ENCODE measurements at places on chromosomes 5 and 9.

DNA sequence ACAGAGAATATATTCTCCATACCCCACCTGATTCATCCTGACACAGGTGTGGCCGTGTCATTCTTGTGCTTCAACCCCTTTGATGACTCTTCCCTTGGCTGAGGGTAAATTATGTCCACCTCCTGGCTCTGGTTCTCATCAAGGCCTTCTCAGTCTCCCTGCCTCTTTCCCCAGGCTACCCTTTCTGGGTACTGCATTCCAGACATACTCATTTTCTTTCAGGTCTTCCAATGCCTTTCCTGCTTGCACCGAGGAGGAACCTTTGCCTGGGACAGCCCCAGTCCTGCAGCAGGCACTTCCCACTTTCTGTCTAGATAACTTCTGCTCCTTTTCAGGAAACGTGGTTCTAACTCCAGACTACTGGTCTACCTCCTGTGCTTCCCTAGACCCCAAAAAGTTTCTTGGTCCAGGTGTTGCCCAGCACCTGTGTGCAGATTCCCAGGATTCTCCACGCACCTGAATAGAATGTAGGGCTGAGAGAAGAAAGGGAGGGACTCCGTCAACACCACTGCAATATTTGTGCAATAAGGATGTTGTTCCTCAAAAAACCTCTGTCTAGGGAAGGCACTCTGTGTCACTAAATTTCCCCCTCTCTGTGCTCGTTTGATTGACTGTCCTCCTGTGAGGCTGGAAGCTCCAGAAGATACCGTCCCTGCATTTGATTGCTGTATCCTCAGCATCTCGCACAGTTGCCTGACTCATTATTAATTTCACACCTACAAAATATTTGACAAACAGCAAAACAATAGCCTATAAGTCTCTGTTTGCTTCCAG is 255.4 kb upstream of the NFIL3 start:
- no peak for DNase-seq

- DNase-seq, result no peak
Measured at GRCh38 chr5:159947708-159948358, 31.6 kb downstream of the ADRA1B start.

DNA sequence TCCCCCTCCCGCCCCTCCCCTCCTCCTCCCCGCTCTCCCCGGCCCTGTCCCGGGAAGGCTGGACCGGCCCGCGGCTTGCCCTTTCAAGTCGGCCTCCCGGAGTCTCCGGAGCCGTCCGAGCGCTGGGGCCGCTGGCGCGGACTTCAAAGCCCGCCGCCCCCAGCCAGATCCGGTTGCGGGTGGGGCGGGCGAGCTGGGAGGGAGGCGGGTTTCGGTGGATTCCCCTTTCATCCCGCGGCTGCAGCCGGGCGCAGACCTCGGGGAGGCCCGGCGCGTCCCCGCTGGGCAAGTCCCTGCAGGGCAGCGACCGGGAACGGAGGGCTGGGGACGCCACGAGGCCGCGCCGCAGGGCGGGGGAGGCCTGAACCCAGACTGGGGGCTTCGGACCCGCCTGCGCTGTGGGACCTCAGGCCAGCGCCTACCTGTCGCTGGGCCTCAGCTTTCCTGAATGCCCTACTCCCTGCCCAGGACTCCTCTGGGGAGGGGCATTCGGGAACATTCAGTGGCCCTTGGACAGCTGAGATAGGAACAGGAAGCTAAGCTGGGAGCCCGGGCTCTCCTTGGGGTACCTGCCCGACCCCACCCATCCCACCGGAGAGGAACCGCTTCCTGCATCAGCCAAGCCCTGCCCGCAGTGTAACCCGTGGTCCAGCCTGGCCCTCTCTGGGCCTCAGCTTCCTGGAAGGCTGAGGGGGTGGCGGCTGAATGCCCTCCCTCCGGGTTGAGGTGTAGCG is 23.4 kb downstream of the C9orf50 start:
- no peak for DNase-seq

DNA sequence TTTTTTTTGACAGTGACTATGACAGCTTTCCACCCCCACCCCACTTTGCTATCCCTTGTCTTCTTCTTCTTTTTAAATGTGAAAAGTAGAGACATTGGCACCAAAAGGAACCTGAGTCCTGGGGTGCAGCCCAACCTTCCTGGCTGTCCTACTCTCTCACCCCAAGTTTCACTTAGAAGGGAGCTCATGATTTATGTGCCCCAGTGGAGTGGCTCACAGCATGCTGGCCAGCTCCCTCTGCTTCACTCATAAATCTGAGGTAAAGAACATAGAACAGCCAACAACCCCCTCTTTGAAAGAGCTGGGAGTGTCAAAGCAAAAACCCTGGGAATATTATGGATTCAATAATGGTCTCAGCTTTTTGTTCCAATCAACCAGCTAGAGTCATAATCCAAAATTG is 196.3 kb upstream of the DAPK1 start:
- DNase-seq, result no peak

DNA sequence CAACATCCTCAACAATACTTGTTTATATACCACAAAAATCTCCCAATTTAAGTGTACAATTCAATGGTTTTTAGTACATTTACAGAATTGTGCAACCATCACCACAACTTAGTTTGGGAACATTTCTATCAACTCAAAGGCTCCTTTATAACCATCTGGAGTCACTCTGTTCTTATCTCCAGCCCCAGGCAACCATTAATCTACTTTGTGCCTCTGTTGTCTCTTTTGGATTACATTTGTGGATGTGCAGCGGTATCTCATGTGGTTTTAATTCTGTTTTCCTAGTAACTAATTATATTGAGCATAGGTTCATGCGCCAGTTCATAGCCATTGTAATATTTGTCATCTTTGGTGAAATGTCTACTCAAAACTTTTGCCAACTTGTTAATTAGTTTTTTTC is 14.4 kb downstream of the ADAMTS19 start:
- DNase-seq, result no peak

- no peak for DNase-seq
Measured at GRCh38 chr9:129306318-129306973, 128.4 kb upstream of the IER5L start.

DNA sequence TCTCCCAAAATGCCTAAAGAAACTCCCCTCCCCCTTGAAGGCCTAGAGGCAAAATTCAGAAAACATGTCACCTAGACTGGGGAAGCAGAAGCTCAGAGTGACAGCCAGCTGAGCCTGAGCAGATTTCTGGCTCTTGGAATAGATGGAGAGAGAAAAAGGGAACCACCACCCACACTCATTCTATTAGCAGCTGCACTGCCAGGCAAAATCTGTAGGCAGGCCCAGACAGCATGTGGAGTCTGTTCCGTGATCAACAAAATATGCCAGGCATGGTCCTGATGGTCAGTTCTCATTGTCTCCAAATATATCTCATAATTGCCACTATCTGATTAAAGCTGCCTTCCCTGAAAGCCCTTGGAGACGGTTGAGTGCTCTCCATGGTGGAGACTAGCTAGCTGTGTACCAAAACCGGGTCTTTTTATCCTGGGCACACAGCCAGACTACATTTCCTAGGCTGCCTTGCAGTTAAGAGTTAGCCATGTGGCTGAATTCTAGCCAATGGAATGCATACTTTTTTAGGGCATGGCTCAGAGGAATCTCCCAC is 131.7 kb upstream of the GPR151 start:
- no peak for DNase-seq

GRCh38 chr5:175353926-175354325 is 90.1 kb downstream of the DRD1 start:
- no peak for DNase-seq

DNA sequence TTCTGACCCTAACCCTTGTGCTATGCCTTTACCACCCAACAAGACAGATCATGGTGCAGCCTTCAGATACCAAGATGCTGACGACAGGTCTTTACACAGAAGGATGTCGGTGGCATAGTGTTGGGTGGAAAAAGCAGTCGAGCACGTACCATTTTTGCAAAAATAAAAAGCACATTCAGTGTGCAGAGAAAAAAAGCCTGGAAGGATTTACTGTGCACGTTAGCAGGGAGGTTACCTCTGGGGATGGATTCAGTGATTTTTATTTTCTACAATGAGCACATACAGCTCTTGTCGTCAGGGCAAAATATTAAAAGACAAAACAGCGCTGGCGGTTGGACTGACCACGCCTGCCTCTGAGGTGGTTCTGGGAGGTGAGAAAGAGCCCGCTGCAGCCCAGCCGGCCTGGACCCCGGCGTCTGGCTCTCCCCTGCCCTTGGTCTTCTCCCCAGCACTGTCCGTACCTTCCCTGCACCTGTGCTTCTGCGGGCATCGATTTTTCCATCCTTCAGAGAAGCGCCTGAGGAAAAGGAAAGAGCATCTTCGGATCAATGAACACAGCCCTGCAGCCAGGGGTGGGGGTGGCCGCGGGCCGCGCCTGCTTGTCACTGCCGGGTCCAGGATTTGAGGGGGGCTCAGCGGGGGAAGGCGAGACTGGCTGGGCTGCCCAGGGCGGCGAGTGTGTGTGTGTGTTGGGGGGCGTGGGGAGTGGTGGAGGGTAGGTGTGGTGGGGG is 200.0 kb upstream of the IER5L start:
- DNase-seq, result no peak

DNA sequence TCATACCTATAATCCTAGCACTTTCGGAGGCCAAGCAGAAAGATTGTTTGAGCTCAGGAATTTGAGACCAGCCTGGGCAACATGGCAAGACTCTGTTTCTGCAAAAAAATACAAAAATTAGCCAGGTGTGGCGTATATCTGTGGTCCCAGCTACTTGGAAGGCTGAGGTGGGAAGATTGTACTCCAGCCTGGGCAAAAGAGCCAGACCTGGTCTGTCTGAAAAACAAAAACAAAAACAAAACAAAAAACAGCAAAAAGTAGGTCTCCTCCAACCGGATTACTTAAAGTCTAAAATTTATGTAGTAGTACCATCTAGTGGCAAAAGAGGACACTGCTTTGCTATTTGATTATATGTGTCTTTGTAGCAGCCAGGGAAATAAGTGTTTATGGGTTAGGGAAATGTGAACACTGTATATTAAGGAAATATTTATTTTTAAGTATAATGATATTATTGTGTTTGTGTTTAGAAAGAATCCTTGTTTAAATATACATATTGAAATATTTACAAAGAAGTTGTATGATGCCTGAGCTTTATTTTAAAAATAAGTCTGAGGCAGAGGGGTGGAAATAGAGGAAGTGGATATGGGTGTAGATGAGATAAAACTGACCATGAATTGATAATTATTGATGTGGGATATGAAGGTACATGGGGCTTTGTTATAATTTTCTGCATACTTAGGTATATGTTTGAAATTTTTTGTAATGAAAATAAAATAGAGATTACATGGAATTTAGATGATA is 20.0 kb downstream of the APC start:
- DNase-seq, result no peak

DNA sequence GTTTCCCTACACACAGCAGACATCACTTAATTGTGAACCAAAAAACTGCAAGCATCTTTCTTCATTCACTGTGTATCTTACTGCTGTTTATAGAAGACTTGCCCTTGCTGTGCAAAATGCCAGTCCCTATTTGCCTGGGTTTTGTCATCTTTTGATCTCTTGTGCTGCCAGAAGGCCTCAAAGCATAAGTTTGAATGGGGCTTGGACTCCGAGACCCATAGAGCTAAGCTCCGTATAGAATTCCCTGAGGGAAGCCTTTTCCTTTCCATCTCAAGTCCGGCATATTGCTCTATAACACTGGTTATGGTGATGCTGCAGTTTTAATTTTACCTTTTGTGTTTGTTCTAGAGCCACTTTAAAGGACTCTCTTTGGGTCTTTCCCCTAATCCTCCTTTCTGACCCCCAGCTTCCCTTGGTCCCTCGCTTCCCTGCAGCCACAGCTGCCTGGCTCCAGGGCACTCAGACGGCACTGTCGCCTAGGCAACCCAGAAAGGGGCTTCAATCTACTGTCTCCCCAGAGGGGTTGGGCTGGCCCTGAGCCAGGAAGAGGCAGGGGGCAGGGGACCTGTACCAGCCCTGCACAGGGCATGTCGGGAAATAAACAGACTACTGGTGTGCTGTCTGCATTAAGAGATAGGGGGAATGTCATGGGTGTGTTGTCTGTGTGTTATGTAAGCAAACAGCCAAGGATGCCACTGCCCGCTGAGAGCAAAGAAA is 73.4 kb upstream of the MELK start:
- no peak for DNase-seq

GRCh38 chr9:17491780-17492179 is 87.1 kb upstream of the SH3GL2 start:
- no peak for DNase-seq

GRCh38 chr5:176447591-176447977 is 601 bp upstream of the FAF2 start:
- no peak for DNase-seq

DNA sequence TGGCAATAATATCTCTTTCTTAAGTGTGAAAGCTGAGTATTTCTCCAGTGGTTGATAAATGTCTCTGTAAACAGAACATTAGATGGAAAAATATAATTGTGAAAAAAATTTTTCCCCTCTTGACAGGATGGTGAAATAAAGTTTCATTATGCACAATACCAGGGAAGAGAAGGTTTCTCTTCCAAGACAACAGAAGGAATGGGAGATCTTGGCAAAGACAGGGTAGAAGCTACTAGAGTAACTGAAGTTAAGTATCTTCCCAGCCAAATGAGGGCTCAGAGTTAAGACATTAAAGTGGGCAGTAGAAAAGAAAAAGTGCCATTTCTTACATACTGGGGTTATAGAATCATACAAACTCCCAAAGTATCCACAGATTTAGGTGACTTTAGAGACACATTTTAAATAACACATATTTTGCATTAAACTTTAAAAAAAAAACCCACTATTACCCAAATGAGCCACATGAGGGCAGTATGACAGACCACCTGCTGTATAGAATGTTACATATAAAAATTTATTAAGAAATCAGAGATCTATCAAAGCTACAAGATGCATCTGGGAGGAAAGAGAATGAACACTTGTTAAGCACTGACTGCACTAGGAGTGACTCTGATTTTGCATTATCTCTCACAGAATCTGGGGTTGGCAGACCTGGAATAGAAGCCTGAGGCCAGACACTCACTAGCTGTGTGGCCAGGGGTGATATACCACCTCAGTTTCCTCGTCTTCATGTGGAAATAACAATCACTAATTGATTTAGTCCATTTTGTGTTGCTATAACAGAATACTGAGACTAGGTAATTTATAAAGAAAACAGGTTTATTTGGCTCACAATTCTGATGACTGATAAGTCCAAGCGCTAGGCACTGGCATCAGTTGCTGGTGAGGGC is 98.5 kb downstream of the ARSB start:
- DNase-seq, result no peak

GRCh38 chr9:4832786-4833579 is 40.2 kb downstream of the RCL1 start:
- no peak for DNase-seq

GRCh38 chr9:91302831-91303230 is 58.9 kb downstream of the AUH start:
- DNase-seq, result no peak

All from esophagus squamous epithelium (tissue), 5 donors.